NCI-H187 (cell line): ENCODE measurements at places on chromosomes 3 and 15.

GRCh38 chr3:16514755-16515353 is 1.4 kb upstream of the RFTN1 start:
- no peak for DNase-seq

DNA sequence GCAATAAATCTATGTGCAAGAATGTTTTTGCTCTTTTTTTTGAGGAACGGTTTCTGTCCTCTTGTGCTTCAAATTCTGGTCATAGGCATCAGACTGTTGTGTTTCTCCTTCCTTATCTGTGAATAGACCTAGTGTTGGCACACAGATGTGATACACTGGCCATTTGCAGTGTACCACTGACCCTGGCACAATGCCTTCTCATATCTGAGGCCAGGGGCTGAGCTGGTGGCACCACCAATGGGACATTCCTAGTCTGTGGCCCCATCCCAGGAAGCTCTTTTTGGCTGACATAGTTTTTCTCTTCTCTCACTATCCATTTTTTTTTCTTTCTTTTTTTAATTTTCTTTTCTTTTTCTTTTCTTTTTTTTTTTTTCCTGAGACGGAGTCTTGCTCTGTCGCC is 40.4 kb downstream of the SH3GL3 start:
- DNase-seq, result no peak

GRCh38 chr15:47682661-47683060 is 34.6 kb upstream of the SEMA6D start:
- DNase-seq, result no peak

GRCh38 chr3:175378348-175378747 is 519.2 kb downstream of the NAALADL2 start:
- DNase-seq, result no peak

- no peak for DNase-seq
Observed at GRCh38 chr15:25182736-25183445, 228.1 kb downstream of the SNRPN start.

GRCh38 chr15:91866371-91866905 is 12.9 kb downstream of the SLCO3A1 start:
- no peak for DNase-seq

- DNase-seq, result no peak
Observed at GRCh38 chr3:116087426-116087825, 357.9 kb downstream of the LSAMP start.

DNA sequence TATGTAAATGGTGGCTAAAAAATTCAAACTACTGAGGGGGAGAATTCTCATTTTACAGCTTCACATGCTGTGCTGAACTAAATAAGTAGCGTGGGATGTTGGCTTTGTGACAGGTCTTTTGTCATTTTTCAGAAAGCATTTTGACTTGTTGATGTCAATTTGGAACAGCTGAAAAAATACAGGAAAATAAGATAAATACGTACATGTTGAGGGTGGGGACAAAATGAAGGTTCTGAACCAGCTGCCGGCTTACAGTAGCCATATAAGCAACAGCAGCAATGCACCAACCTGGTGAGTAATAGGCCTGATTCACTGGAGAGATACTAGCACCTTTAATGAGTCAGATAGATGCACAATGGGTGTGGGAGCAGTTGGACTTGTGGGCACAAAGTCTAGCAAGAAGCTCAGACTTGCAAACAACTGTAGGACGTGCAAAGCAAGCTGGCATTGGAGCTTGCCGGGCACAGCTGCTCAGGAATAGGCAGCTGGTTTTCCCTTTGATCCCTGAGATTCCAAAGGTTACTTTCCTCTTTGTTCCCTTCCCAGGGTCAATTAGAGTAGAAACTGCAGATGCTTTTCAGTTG is 12.9 kb downstream of the B3GNT5 start:
- no peak for DNase-seq

GRCh38 chr3:23162934-23163333 is 40.2 kb upstream of the UBE2E2 start:
- DNase-seq, result no peak

DNA sequence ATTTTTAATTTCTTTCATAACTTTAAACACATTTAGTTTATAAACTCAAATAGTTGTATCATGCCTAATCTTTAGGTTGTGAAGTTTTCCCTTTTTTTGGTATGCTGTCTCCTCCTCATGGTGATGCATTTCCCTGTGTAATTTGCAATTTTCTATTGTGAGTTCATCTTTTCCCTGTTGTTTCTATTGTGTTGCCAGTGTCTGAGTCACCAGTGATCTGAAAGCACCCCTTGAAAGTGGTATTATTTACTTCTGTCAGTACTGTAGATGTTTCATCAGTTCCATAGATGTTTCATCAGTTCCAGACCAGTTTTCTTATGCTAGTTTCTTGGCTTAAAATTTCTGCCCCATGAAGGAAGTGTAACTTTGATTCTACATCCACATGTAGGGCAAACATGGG is 80.6 kb downstream of the OXSM start:
- DNase-seq, result no peak

GRCh38 chr3:100264242-100264641 is 3.5 kb downstream of the TBC1D23 start:
- DNase-seq, result no peak

- DNase-seq, result no peak
Observed at GRCh38 chr3:42014458-42014920, 52.6 kb upstream of the ULK4 start.

DNA sequence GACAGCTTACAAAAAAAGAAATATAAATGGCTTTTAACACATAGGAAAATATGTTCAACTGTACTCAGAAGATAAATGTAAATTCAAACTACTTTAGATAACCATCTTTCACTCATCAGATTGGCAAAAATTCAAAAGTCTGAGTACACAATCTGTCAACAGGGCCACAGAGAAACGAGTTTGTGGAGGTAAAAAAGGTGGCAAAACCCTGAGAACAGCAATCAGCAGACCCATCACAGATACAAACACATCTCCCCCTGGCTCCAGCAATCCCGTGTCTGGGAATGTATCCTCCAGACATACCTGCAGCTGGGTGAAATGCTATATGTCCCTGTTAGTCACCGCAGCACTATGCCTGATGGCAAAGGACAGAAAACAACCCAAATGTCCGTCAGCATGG is 149.5 kb downstream of the OSBPL10 start:
- no peak for DNase-seq

GRCh38 chr15:36598529-36599177 is 19.2 kb downstream of the CDIN1 start:
- DNase-seq, result no peak

GRCh38 chr3:71684757-71685386 is 40.3 kb downstream of the EIF4E3 start:
- no peak for DNase-seq

- no peak for DNase-seq
Observed at GRCh38 chr3:187621881-187622280, 48.3 kb downstream of the SST start.

GRCh38 chr15:53256457-53256856 is 466.3 kb upstream of the ONECUT1 start:
- no peak for DNase-seq

GRCh38 chr3:71208211-71209095 is 375.1 kb downstream of the FOXP1 start:
- no peak for DNase-seq

- DNase-seq, result no peak
Observed at GRCh38 chr15:93209690-93210445, 120.9 kb upstream of the RGMA start.

DNA sequence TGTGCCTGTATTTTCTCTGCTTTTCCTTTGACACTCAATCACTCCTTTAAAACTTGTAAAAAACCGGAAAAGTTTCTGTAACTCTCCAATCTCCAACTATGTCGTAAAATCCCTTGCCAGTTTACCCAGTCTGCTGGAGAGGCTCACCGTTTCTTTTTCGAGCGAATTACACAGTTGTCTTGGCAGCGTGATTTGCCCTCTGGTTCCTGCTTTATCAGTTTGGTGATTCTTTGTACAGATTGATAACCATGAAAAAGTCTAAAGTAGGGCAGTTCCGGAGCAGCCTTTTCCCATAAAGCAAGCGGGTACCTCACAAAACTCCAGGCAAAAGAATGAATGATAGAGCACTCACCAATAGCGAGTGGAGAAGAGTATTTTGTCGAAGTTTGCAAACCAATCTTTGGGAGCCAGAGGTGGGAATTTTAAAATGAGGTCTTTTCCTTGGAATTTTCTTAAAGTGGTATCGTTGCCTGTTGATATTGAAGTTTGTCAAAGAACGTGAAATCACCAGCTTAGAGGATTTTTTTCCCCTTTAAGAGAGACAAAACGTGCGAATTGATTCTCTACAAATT is at the start of gene TTC23:
Gene TTC23, minus strand, starts transcription at position 312 of the 572 bp plus-strand sequence. CDS start 20,869 bp downstream, outside the sequence.
- DNase-seq, result no peak

DNA sequence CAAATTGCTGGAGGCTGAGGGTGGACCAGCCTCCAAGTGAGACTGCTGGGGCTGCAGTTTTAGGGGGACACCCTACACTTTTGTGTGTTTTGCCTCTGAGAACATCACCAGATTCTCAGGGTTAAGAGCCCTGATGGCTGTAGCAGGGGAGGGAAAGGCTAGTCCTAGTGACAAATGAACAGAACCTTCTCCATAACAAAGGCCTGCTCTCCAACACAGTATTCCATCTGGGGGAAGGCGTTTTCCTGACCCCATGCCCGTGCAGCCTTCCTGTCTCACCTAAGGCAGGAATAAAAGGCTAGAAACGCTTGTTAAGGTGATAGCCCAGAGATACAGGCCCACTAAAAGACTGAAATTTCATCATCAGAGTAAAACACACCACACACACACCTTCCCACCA is 50.2 kb upstream of the NSMCE3 start:
- no peak for DNase-seq

DNA sequence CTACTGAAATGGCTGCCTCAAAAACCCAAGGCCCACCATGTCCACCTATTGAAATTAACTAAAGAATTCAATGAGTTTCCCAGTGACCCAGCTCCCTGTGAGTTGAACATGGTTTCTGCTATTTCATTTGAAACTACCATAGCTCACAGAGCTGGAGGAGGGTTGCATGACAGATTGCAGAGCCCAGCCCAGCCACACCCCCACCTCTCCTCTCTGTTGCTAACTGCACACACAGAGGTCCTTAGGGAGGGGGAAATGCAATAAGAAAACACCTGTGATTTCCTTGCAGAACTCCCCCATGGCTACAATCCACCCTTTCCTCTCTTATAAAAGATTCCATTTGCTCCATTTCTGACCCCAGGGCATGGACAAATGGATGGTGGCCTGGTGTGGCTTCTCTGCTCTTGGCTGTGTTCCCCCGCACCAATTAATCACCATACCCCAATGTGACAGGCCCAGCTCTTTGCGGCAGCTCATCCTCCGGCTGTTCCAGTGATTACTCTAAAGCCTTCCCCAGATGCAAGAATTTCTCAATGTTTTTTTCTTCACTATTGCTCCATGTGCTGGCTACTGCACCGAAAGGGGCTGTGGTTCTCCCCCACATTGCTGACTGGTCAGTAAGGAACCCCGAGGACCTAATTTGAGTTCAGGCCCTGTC is 208.4 kb upstream of the KBTBD8 start:
- DNase-seq, result no peak

GRCh38 chr15:92170897-92171296 is 222.8 kb upstream of the ST8SIA2 start:
- DNase-seq, result no peak

DNA sequence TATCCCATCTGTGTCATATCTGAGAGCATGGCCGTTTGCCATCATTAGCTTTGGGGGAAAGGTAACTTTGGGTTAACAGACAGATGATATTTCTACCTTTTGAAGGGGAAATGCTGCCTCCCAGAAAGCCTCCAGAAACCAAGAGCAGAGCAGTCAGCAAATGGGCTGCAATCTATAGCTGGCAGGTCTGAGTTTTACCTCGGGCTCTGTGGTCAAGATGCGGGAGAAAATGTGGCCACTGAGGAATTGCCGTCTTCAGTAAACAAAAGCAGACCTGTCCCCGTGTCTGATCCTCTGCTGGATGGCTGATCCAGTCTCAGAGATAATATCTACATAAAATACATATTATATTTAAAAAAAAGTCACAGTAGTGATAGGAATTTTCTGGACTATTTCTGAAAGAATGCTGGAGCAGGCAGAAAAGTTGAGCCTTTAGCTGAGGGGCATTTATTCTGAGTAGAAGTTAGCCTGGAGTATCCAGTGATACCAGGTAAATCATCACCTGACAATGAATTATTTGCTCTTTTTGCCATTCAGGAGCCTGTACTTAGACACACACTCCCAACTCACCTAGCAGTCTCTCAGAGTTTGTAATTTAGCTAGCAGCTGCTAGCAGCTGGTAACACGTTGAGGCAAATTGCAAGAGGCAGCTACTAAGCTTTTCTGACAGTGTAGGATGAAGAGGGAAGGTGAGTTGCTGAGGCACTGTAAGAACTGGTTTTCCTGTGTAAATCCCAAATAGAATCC is 285.3 kb upstream of the RARB start:
- no peak for DNase-seq

DNA sequence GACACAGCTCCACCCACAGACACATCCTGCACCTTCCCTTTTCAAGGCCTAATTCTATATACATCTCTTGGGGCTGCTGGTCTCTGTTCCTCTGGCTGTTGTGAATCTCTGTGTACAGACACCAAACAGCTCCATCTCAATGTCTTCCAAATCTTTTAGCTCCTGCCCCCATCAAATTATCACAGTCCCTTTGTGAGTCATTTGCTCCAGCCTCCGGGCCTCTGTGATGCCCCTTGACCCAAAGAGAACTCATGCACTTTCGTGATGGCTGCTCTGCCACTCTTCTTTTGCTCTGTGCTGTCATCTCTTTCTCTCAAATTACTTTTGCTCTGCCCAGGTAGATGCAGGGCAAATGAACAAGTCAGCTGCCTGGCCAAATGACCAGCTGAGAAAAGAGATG is 369.0 kb upstream of the CDIN1 start:
- DNase-seq, result no peak

GRCh38 chr3:37493485-37494080 is 319.2 kb upstream of the LRRFIP2 start:
- DNase-seq, result no peak

GRCh38 chr15:88655103-88655553 is 16.3 kb downstream of the ISG20 start:
- no peak for DNase-seq

- DNase-seq, result no peak
Observed at GRCh38 chr3:56706629-56707028, 23.6 kb upstream of the TASOR start.

- DNase-seq, result no peak
Observed at GRCh38 chr3:115098354-115099073, 48.6 kb downstream of the ZBTB20 start.

GRCh38 chr3:133890972-133891644 is 4.6 kb downstream of the RAB6B start:
- DNase-seq, result no peak

DNA sequence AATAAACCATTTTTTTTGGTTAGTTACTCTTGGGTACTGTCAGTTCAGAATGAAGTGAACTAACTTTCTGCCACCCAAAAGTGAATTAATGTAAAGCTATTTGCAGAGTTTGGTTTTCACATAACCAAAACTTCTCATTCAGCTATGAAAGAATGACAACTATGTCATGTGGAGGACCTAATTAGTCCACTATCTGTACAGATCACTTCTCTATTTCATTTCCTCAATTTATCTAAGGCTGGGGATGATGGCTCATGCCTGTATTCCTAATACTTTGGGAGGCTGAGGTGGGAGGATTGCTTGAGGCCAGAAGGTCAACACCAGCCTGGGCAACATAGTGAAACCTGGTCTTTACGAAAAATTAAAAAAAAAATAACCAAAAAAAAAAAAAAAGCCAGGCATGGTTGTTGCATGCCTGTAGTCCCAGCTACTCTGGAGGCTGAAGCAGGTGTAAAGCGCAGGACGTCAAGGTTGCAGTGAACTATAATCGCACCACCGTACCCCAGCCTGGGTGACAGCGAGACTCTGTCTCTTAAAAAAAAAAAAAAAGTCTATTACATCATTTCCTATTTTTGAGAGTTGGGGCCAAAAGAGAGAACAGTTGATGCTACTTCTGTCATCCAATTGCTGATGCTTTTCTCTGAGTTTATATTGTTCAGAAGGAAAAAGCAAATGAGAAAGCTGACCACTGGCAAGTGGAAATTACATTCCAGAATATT is 8.7 kb downstream of the HYPK start:
- no peak for DNase-seq
